ENCODE measurements at places on chromosomes 4 and X. TPM values are rescaled to one million over a fixed set of nuclear protein-coding genes. Genes with fewer than 3 reads are reported as not detected.
A peak's percentile ranks its signal among the peaks of the same experiment; 100 is the strongest.

The MSX1 gene
- 1.4 TPM for polyA plus RNA-seq

The TLL1 gene
- 0.42 TPM for polyA plus RNA-seq

GRCh38 chrX:69741721-69742120 lies 125.8 kb downstream of the EDA start:
- no peak for DNase-seq

The STK32B gene
- polyA plus RNA-seq: 0.17 TPM

GRCh38 chr4:10212400-10212799 lies 95.8 kb upstream of the WDR1 start:
- no peak for DNase-seq

- DNase-seq: no peak
These were observed 11.2 kb upstream of the SCRG1 start for GRCh38 chr4:173410079-173410478.

GRCh38 chrX:53308836-53309235 lies 27.5 kb upstream of the IQSEC2 start:
- no peak for DNase-seq

DNA sequence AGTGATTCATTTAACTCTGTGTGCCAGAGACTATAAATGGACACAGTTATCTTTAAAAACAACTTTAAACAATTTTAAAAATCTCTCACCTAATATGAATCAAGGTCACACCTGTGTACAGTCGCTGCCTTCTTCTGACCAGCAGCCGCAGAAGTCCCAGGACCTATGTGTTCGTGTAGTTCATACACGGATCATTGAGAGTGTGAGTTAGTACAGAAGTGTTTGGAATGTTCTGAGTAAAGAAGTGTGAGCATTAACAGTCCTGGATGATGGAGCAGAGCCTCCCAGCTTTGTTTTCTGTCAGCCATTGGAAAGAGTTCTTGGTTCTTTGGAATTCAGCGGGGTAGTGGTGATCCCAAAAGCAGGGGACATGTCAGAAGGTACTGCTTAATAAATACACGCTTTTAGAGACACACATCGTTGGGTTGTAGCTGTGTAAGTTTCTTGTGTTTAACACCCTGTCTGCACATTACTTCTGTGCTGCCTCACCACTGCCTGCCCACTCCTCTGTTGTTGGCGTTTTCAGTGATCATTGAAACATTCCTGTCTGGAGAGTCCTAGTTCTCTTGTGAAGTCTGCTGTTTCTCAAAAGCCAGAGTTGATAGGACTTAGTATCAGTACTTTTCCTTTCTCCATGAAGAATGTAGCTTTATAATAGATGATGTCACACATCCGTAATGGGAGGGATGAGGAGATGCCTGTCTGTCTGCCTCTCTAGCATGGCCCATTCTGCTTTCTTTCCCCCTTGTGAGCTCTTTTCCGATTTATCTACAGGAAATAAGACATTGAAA lies 90.6 kb downstream of the PTTG2 start:
- DNase-seq: no peak

DNA sequence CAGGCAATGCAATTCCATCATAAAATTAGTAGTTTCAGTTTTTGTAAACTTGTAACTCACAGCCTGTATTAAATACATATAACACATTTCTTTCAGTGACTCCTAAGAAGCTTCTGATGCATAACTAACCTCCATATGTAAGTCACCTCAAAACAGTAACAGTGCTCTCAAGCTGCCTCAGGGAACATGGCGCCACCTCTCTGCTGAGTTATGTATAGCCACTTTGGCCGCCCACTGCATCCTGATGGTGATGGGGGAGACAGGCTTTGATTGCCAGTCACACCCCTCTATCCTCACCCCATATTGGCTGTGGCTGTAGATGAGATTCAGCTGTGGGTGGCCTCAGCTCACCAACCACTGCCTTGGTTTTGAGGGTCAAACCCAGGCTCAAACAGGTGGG lies 54.3 kb downstream of the LRBA start:
- DNase-seq: no peak

- no peak for DNase-seq
These were observed 1.9 kb downstream of the FAM199X start for GRCh38 chrX:104168127-104168526.

DNA sequence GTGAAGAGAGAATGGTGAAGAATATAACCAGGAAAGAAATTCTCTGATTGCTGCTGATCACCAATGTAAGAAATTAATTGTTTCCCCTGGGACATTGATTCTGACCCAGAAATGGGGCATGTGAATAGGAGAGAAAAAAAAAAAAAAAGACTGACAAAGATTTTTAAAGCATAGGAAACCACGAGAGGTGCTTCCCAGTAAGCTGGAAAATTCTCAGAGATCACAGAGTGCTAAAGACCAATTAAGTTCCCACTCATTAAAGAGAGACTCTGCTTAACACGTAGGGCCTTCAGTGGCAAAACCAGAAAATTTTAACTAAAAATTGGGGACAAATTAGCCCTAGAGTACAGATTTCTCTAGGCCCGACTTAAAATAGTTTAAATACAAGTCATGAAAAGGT lies 604.4 kb downstream of the ARAP2 start:
- no peak for DNase-seq

DNA sequence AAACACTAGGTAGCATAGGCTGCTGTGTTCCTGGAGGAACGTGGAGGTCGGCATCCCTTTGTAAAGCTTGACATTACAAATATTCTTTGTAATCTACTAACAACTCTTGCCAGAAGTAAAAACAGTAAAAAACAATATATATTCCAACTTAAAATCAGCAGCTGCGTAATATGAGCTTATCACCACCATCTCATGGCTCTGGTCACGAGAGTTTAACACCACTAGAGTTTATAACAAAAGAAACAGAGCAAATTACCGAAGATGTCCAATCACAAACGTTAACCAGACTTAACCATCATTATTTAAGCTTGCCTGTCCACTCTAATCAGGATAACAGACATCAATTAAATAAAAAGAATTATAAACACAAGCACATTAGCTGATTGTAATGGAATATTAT lies 236.7 kb downstream of the PCDH7 start:
- no peak for DNase-seq

DNA sequence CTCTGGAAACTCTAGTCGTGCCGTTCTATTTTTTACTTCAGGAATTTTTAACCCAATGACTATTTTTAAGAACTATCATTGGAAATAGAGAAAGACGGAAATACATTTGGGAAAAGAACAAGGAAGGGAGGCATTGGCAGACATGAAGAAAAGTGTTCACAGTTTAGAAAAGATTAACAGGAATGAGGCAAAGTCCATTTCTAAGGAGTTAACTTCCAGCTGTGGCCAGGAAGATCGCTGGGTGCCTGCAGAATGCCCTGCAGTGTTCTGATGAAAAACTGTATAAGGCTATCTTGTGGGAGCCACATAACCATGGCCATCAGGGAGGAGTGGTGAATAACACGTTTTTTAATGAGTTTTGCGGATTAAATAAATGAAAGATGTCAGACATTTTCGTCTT lies 150.6 kb upstream of the VCX3A start:
- no peak for DNase-seq

The ETDB gene
- polyA plus RNA-seq: not detected

The SRPK3 gene
- 37.4 TPM for polyA plus RNA-seq

The GABRG1 gene
- polyA plus RNA-seq: not detected

The IQCM gene
- not detected for polyA plus RNA-seq

DNA sequence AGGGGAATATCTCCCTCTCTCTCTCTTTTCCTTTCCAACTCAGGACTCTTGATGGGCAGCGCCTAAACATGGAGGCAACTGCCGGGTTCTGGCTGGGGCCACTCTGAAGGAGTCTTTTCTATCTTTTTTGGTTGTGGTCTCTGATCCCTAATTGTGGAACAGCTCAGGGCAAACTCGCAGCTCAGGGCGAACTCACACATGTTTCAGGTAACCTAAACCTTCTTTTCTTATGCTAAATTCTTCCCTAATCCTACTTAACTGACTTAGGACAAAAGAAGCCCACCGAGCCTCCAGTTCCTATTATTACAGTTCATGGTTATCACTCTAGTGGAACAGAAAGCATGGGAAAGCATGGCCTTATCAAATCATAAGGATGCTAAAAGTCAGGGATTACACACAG lies 21.3 kb downstream of the ETDA start:
- no peak for DNase-seq

DNA sequence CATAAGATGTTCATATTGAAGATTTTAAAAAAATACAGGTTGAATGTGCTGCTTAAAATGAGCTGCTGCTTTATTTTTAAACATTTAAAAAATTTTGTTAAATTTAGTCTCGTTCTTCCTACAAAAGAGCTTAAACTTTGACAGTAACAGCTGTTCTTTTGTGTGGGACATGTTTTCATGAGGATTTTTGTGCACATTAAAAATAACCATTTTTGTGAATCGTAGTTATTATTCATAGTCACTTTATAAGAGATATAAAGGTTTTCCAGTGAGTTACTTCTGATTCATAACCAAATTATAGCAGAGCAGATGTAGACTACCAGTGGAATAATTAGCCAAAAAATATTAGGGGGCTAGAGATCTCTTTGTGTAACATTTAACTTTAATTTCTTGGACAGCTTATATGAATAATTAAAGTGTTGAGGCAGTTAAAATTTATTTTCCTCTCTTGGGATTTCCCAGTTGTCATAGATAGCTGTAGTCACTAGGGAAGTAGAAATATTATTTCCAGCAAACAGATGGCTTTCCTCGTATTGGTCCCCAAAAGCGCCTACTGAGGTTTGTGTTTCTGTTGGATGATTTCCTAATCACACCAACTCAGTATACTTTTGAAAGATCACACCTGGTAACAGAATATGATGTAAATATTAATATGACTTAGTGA lies 24.2 kb downstream of the RBPJ start:
- no peak for DNase-seq

The PAGE1 gene
- polyA plus RNA-seq: not detected

The CHRDL1 gene
- polyA plus RNA-seq: 2.1 TPM

The MAP3K15 gene
- polyA plus RNA-seq: 0.30 TPM

GRCh38 chr4:1584498-1584897 lies 99.6 kb downstream of the FAM53A start:
- peak; percentile 34 for DNase-seq

DNA sequence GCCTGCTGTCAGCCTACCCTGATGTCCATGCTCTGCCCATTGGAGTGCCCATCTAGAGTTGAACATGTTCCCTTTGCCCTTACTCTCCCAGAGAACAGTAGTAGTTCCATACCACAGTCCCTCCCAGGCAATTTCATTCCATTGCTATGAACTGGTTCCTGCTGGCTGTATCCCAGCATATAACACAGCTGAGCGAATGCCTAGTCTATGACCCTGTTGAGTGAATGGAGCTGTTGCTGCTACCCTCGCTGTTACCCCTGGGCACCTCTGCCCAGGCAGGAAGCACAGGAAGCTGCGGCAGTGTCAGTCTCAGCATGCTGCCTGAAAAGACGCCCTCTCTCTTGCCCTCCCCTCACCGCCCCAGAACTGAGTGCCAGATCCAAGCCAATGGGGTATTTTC lies 73.3 kb downstream of the SOX3 start:
- no peak for DNase-seq

DNA sequence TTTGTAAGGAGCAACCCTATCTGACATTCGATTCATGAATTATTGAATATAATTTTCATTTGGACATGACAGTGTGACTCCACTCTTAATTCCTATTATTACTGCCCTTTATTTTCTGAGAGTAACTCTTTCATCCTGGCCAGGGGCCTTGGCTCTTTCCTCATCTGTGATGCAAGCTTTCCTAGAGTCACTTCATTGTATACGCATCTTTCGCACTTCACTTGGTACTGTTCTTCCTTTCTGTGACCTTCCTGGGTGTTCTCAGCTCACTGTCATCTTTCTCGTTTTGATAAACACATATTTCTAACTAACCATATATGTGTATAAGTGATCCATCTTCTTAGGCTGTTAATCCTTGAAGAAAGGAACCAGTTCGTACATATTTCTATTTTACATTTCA lies 160.3 kb downstream of the PDGFC start:
- no peak for DNase-seq

DNA sequence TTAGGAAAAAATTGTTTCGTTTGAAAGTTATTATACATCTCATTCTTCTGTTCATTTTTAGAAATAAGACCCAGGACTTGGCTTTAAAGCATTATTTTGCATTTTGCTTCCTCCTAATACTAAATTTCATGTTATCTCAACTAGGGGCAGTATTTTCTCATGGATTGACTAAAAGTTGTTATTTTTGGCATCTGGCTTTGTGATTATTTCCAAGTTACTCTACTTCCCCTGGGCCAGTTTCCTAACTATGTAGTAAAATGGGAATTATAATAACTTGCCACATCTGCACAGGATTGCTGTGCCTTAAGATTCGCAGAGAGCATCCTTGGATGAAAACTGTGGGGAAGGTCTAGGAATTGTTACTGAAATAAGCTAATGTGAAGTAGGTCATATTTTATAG lies 3.0 kb downstream of the RBPJ start:
- DNase-seq: no peak

DNA sequence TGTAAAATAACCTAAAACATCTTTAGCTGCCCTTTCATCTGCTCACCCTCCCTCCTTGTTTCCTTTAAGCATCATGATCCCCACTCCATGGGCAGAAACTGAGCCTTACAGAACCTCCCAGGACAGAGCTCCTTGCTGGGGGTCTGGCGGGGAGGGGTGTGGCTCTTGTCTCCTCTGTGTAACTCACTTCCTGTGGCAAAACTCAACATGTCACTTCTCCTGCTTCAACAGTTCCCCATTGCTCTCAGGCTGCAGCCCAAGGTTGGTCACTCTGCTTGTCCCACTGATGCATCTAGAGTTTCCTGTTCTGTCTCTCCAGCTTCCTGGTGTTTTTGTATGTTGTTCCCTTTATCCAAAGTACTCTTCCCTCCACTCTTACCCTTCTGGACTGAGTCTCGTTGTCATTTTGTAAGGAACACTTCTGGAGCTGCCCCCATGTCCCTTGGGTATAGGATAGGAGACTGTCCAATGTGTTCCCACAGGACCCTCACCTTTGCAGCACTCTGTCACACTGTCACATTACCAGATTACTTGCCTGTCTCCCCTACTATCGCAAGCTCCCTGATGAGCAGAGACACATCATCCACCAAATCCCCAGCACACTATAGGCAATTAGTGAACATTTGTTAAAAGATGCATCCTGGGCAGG lies 19.6 kb downstream of the TMEM31 start:
- DNase-seq: no peak

DNA sequence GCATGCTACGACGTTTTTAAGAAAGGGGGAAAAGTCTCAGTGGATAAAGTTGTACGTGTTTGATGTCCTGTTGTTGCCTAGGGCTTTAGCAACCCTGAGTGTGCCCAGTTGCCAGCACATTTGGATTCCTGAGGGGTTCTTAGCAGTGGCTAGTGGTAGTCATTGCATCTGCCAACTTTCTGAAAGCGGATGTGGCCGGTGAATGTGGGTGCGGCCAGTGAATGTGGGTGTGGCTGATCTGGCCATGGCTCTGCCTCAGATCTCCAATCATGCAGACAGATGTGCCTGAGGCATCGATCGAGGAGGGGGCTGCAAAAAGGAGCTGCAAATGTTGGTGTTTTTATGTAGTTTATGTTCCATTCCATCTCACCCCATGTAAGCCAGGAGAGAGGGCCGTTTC lies 41.5 kb upstream of the FAT1 start:
- DNase-seq: peak; percentile 24

DNA sequence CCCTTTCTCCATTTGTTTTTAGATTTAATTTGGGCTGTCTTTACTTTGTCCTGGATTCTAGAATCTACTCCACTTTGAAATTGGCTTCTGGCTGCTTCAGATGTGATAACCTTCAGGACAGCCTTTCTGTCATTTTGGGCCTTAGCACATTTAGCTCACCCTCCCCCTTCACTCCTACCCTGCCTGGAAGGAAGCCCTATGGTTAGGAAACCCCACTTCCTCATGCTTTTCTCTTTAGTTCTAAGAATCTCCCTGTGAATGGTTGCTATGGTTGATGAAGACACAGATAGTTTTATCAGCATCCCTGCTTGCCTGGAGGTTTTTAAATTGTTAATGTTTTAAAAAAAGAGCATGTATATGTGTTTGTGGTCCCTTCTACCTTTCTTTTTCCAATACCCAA lies 100.7 kb upstream of the PTPN13 start:
- no peak for DNase-seq
